ENCODE measurements at places on chromosomes 2 and 18.

- no peak for DNase-seq
Measured at GRCh38 chr18:24000613-24001490, 13.7 kb upstream of the TTC39C start.

- DNase-seq: no peak
Measured at GRCh38 chr2:212423089-212423488, 115.5 kb downstream of the ERBB4 start.

DNA sequence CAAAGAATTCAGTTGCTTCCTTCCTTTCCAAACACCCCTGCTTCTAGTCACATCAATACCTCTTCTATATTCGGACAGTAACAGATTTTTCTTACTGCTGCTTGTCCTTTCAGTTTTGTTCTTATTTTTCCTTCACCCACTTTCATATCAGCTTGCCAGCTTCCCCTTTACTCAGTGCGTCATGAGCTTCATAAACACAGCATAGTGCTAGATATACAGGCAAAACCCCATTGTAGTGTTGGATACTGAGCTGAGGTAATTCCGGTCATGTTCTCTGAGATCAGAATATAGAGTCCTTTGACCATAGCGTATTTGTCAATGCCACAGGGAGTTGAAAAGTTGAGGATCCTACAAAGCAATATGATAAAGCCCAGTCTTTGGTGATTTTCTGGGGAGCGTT is 2.4 kb downstream of the FARP2 start:
- no peak for DNase-seq

GRCh38 chr2:168718622-168719021 is 83.8 kb upstream of the NOSTRIN start:
- no peak for DNase-seq

DNA sequence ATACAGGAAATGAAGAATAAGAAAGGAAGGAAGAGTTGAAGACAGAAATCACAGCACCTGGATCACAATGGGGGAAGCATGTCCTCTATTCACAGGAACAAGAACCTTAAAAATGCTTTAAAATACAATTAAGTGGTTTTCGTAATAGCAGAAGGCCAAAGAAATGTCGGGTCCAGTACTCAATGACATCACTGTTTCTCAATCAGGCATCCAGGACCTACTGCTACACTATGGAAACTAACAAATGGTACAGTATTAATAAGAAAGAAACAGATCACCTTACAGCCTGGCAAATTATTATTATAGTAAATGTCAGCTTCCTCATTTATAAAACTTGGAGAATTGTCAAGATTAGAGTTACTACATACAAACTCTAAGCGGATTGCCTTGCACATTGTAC is 15.8 kb downstream of the HNRNPLL start:
- no peak for DNase-seq

DNA sequence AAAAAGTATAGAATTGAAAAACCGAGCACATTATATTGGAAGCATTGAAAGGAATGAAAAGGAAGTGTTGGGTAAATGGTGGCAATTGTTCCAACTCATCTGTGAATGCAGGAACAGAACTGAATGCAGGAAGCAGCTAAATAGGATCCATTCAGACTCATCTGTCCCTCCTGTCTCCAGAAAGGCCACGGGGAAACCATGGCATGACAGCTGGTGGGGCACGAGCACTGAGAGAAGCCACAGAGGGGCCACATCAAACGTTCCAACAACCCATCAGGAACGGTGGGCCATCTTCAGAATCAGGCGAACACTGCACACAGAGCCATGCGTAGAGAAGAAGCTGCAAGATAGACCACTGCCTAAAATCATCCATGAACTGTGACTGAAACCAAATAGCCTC is 138.5 kb upstream of the SLC35G4 start:
- DNase-seq: no peak

DNA sequence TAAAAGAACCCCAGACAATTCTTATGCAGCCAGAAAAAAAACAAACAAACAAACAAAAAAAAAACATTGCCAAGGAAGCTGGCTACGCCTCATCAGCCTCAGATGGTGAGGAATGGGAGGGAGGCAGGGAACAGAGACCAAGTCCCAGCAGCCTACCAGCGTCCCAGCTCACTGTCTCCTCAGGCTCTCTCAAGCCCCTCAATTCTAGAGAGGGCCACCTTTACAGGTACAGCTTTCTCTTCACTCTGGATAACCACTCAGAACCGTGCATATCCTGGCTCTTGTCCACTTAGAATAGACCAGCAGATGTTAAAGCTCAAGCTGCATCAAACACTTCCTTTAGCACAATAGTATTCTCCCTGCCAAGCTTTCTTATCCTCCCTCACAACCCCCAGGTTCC is 263.1 kb upstream of the CHAC2 start:
- no peak for DNase-seq

- no peak for DNase-seq
Measured at GRCh38 chr18:52537261-52537660, 197.3 kb downstream of the DCC start.

GRCh38 chr2:172901913-172902312 is 166.3 kb downstream of the RAPGEF4 start:
- DNase-seq: no peak

GRCh38 chr2:159140070-159140769 is 146.3 kb downstream of the WDSUB1 start:
- no peak for DNase-seq

- no peak for DNase-seq
Measured at GRCh38 chr2:139478165-139478914, 698.1 kb upstream of the NXPH2 start.

- no peak for DNase-seq
Measured at GRCh38 chr2:2095360-2096093, 235.5 kb downstream of the MYT1L start.

GRCh38 chr2:235549735-235550377 is 56.0 kb downstream of the AGAP1 start:
- DNase-seq: no peak

GRCh38 chr2:15498554-15498953 is 62.6 kb downstream of the NBAS start:
- DNase-seq: no peak

DNA sequence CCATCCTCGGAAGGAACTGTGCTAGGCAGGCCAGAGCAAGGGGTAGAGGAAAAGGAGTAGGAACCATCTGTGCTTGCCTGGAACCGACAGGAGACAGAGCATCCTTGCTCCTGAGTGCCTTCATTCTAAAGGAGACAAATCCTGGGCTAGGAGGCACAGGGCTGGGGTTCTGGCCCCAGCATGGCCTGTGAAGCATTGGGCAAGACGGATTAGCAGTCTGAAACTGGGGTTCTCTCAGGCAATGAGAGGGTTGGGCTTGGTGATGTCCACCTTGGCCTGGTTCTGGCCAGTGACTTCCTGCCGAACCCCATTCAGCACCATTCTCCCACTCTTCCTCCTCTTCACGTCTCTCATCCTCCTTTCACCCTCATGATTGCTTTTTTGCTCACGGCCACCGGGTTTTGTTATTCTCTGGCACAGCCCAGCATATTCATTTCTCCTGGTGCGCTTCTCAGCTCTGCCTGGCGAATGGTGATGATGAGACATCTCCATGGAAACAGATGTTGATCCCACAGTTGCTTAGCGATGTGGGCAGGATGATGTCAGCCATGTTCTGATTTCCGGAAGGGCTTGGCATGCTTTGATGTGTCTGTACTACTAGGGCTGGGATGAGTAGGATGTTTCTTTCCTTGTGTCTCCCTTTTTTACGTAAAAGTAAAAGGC is 127.7 kb downstream of the CAPN13 start:
- DNase-seq: no peak

GRCh38 chr2:32810909-32811495 is 135.8 kb upstream of the LTBP1 start:
- no peak for DNase-seq

- DNase-seq: no peak
Measured at GRCh38 chr2:16869711-16870110, 204.1 kb upstream of the CYRIA start.

- no peak for DNase-seq
Measured at GRCh38 chr2:157818227-157818626, 57.9 kb downstream of the ACVR1 start.

DNA sequence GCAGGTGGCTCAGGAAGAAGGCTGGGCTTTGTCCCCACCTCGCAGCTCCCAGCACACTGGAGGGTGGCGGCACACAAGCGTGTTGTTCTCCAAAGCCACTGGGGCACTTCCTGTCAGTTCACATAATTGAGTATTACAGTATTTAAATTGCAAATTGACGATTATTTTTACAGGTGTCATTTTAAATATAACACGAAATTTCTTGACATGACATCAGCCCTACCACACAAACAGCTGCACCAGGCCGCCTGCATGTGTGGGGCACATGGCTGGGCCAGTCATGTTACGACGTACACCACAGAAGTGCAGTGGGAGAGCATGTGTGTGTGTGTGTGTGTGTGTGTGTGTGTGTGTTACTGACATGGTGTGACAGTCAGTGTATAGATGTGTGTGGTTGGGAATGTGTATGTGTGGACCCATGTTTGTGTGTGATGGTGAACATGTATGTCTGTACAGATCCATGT is 155.6 kb downstream of the TTC32 start:
- no peak for DNase-seq

GRCh38 chr2:145652036-145652435 is 1132.1 kb upstream of the ZEB2 start:
- no peak for DNase-seq

DNA sequence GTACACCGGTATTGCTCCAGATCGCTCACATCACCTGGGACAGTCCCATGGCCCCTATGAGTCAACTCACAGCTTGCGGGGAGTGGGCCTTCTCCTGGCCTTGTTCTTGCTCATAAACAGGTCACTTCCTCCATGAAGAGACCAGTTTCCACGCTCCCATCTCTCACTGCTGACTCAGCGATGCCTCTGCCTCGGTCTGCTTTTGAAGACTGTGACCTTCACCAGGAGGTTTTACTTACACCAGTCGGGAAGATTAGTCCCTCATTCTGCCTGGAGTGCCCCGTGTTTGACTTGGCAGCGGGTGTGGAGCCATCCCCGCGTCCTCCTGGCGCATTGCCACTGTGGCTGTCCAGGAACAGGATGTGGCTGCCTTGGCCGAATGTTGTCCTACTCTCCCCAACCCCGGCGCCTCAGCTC is 159.8 kb downstream of the RHBDD1 start:
- peak; percentile 77 for DNase-seq

GRCh38 chr2:239268082-239268481 is 132.7 kb downstream of the HDAC4 start:
- DNase-seq: no peak
